Activated T-helper 1 cell treated with anti-CD3 and anti-CD28 coated beads, Interleukin-2, amount 50 U/mL, for 16 hours (primary cell): ENCODE measurements at places on chromosomes 7 and 10.

- DNase-seq: no peak
Observed at GRCh38 chr10:29751240-29751639, 116.5 kb upstream of the SVIL start.

- no peak for DNase-seq
Observed at GRCh38 chr7:134452419-134452838, 6.5 kb downstream of the AKR1B1 start.

DNA sequence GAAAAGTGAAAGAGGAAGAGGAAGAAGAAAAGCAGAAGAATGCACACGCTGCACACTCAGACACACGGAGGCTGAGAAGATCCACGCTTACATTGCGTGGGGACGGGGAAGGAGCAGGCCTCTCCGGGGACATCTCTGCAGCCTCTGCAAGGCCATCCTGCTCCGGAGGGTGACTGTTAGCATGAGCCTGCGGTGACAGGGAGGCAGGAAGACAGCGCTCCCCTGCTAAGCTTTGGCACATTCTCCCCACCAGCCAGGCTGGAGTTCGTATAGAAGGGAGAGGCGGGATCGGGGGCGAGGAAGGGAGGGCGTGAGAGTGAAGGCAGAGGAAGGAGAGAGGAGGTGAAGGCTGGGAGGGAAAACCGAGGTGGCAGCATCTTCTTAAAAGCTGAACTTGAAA lies 366.0 kb upstream of the SHH start:
- no peak for DNase-seq

GRCh38 chr7:37416378-37417106 lies 32.1 kb downstream of the ELMO1 start:
- no peak for DNase-seq

DNA sequence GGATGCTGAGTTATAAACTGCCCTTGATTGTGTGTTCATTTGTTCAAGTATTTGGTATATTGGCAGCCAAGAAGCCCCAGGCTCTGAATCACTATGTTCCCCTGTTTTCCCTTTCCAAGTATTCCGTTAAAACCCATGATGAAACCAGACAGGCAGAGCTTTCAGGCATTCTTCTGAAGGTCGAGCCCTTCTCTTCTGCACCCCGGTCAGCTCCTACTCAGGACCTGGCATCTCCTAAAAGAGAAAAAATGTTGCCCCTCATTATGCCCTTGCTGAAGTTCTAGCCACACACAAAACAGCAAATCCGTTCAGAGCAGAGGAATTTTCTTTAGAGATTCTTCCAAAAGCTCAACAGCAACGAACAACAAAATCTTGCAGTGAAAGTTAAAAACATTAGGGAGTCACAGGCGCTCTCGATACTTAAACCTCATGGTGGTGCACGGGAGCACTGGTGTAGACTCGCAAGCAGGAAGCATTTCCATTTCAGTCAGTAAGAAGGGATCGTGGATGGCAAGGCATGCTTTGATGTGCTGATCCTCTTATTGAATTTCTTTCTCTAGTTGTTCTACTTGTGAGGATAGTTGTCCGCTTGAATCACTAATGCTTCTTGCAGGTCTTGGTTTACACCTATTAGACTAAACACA lies 264.9 kb downstream of the SKIDA1 start:
- no peak for DNase-seq

DNA sequence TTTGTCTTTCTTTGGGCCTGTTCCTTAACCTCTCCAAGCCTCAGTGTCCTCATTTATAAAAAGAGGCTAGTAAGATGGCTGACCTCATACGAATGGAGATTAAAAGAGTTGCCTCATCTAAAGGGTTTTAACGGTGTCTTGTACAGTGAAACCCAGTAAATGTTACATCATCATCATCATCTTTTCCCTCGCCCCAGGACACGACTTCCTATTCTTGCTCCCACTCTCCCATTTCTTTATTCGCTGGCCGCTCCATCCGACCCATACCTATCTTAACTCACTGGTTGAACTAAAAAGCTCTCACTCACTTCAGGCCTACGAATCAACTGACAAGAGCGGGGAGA lies 554 bp downstream of the FRA10AC1 start:
- no peak for DNase-seq

DNA sequence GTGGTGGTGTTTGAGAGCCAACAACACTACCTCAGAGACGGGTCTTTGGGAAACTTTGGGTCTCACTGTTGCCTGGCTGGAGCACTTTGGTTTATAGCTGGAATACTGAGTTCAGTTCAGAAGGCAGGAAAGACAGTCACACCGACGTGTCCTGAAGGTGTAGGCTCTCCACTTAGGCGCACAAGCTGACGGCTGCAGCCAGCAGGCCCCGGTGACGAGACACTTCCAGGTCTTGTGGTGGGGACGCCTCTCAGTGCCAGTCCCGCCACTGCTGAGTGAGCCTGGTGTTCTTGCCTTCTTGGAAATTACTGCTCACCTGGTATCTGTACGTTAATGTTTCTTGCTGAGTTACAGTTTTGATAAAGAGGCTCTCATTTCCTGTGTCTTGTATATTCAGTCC lies 74.0 kb downstream of the WDR37 start:
- no peak for DNase-seq

DNA sequence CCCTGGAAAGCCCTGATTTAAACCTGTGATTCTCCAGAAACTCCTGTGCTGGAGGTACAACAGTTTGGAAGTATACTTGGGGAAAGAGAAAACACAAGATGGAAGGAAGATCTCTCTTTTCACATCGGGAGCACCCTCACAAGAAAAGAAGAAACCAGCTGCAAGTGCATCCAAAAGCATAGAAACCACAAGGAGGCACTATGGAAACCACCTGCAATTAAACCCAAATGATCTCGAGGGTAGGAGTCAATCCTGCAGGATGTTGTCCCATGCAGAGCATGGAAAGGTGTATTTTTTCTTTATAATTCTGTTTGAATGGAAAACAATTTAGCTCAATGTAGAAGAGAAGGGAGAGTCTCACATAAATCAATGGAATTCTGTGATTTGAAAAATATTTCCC lies 210.5 kb downstream of the TWIST1 start:
- no peak for DNase-seq

GRCh38 chr7:155597753-155598140 lies 46.7 kb upstream of the RBM33 start:
- no peak for DNase-seq
